ENCODE measurements at places on chromosomes 16 and 17.

- no peak for DNase-seq
Measured at GRCh38 chr17:37280841-37281240, 94.9 kb upstream of the C17orf78 start.

DNA sequence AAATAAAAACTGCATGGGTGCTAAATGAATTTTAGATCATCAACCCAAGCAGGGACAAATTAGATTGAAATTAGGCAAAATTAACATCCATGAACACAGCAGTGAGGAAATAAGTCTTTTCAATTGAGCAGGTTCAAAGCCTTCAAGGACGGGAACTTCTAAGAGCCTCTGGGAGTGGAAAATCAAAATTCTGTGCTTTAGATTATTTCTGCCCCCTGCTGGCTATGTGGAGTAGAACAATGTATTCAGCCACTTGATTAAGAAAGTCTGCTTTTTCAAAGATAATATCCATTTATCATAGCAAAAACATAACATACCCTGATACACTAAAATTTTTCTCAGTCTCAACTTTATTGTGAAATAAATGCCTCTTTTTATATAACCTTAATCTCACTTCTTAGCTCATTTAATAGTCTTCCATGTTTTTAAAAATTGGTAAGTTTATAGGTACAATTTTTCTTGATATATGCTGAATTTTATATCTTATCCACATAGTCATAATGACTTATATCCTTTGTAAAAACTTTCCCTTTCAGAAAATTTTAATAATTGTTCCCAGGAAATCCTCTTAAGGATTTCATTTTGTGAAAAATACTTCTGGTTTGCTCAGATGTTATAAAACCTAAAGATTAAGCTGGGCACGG lies 28.1 kb upstream of the NOL11 start:
- DNase-seq: peak; percentile 80

GRCh38 chr17:69959283-69959682 lies 115.7 kb upstream of the KCNJ16 start:
- no peak for DNase-seq

DNA sequence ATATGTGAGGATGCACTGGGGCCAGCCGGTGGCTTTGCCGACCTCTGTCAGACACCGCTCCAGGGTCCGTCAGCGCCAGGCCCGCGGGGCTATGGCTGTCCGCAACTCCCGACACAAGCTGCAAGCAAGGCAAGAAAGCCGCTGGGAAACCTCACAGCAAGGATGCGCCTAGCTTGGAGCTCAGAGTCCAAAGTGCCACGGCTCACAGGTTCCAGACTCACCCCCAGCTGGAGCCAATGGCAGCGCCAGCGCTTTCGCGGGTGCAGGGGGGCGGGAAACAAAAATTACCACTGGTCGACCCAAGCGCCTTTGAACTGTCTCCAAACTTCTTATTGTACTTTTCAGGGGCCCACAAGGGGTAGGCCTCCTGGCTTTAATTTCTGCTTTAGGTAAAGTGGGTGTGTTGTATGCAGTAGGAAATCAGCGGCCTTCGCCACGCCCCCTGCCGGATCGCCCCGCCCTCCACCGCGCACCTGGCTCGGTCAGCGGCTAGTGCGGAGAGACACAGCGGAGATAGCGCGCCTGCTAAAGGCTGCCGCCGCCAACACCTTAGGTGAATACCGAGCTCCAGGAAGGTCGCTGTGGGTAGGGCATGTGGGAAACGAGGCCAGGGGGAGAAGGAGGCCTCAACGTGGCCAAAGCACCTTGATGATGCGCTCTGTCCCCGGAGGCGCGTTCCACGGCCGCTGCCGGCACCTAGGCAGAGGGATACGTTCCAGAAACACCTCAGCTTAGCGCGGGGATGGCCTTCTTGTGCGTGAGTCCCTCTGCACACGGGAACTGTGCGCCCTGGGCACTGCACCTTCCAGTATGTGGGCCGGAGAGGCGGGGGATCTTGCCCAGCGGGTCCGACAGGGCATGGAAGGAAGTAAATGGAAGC lies 61.0 kb upstream of the RBL2 start:
- no peak for DNase-seq

GRCh38 chr17:73401911-73402310 lies 90.1 kb upstream of the CDC42EP4 start:
- peak; percentile 68 for DNase-seq

DNA sequence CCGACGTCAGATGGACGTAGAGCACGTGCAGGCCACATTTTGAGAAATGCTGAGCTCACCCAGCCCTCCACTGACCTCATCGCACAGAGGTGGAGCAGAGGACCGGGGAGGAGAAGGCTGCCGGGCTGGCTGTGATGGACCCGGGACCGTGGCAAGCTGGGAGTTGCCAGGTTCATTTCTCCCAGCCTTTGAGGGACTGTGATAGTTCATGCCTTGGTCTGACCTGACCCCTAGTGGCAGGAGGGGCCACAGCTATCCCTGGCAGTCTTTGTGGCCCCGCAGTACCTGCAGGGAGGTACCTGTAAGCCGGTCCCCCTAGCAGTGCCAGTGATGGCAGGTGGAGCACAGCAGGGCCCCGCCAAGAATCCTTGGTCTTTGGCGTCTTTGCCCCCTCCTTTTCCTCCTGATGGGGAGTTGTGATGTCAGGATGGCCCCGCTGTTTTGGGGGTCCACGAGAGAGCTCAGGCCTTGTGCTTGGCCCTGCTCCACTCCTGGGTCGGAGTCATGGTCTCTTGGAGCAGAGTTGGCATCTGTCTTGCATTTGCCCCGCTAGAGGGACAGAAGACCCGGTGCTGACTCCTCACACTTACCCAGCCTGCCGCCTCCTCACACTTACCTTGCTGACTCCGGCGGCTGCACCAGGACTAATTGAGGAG lies 50.4 kb downstream of the OR1D5 start:
- peak; percentile 66 for DNase-seq

- DNase-seq: no peak
Measured at GRCh38 chr16:59864981-59865666, 1131.0 kb upstream of the GOT2 start.

DNA sequence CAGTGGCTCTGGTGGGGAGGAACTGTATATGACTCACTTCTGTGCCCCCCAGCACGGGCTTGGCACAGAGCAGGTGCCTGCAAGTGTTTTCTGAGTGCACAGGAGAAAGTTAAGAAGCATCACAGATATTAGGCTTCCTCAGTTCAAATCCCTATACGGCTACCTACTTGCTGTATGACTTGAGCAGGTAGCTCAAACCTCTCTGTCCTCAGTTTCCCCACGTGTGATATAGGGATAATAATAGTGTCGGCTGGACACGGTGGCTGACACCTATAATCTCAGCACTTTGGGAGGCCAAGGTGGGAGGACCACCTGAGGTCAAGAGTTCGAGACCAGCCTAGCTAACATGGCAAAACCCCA lies 95.7 kb downstream of the C16orf78 start:
- no peak for DNase-seq

DNA sequence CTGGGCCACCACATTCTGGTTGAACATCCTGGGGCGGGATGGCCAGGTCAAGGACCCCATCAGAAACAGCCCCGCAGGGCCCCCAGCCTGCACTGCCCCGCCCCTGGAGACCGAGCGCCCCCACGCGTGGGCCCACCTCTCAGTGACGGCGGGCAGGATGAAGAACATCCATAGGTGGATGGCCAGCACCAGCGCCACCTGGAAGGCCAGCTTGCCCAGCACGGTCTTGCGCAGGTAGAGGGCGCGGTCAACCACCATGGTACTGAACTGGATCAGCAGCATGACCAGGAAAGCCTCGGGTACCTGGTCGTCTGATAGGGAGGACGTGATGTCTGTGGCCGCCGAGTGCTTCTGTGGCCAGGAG lies 13.6 kb downstream of the CTU2 start:
- DNase-seq: no peak

DNA sequence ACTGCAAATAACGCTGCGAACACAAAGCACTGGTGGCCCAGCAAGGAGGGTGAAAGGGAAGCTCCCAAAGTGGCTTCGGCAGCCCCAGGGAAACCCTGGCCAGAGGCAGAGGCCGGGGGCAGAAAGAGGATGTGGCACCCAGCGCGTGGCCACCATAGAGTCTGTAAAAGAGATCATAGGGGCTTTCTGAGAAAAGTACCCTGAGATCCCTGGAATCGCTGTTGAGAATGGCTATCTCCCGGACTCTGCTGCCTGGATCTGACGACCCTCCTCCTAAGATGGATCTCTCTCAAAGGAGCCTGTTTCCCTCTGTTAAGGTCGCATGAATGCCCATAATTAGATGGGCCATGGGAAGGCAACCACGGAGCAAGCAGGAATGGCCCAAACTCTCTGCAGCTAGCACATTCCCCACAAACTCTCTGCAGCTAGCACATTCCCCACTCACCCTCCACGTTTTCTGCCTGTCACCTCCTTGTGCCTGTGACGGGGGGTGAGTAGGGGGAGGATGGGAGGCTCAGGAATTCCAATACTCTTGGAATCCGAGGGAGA lies 364.4 kb downstream of the XYLT1 start:
- DNase-seq: no peak

DNA sequence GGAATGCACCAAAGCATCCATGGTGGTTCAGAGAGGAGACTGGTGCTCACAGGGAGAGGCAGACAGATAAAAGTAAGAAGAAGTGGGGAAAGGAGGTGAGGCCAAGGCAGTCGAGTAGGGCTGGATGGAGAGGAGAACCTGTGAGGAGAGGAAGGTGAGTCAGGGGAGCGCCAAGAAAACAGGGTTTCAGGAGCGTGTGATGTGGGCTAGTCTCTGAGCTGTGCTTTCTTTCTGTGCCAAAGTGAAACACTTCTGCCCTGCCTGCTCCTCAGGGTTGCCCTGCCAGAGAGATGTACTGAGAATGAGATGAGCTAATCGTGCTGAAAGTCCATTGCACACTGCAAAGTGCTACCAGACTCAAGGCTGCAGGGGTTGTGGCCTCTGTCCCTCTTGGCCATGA lies 310.7 kb upstream of the CCL2 start:
- no peak for DNase-seq

All from RPMI8226 (cell line).